Left forelimb (tissue), 1 donor: ENCODE measurements at places on chromosomes 12 and 14.

DNA sequence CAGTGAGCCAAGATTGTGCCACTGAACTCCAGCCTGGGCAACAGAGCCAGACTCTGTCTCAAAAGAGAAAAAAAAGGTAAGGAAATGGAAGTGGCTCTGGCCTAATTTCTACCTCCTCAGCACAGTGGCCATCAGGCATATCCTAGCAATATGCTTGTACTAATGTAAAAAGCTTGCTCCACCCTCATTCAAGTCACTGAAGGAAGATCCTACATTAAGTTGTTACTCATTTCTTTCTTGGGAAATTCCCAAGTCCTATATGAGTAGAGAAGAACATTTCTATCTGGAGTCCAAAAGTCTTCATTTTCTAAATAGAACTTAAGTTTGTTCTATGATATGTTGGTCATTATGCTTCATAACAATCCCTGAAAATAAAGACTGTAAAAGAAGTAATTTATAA is 67.3 kb upstream of the HOXC13 start:
- DNase-seq: no peak

- no peak for DNase-seq
These were observed 34.6 kb downstream of the RERG start for GRCh38 chr12:15186597-15186996.

- DNase-seq: no peak
These were observed 23.2 kb downstream of the HSPB8 start for GRCh38 chr12:119201789-119202543.

DNA sequence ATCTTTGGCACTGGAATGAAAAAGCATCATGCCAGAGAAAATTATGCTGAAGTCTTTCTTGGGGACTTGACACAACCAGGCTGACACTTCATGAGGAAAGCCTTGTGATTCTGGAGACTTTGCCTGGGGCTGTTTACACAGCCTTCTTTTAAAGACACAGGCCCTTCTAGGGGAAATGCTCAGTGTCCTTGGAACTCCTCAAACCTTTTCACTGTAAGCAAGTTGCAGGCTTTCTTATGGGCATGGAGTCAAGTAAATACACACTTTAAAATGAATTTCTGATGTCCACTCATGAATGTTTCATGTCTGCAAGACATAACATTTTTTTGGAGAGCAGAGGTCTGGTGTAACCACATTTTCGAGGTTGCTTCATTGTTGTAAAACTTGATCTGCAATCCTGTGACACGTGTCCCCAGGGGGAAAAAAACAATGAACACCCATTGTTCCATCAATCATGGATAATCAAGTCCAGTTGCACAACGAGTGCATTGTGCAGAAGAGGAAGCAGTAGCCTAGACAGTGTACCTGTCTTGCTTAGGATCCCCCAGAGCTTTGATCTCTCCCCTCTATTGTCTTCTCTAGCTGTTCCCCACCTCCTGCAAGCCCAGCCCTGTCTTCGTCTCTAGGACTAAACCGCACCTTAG is 155.1 kb upstream of the PRICKLE1 start:
- DNase-seq: no peak

- DNase-seq: no peak
These were observed 98.1 kb upstream of the VRK1 start for GRCh38 chr14:96698960-96699539.

DNA sequence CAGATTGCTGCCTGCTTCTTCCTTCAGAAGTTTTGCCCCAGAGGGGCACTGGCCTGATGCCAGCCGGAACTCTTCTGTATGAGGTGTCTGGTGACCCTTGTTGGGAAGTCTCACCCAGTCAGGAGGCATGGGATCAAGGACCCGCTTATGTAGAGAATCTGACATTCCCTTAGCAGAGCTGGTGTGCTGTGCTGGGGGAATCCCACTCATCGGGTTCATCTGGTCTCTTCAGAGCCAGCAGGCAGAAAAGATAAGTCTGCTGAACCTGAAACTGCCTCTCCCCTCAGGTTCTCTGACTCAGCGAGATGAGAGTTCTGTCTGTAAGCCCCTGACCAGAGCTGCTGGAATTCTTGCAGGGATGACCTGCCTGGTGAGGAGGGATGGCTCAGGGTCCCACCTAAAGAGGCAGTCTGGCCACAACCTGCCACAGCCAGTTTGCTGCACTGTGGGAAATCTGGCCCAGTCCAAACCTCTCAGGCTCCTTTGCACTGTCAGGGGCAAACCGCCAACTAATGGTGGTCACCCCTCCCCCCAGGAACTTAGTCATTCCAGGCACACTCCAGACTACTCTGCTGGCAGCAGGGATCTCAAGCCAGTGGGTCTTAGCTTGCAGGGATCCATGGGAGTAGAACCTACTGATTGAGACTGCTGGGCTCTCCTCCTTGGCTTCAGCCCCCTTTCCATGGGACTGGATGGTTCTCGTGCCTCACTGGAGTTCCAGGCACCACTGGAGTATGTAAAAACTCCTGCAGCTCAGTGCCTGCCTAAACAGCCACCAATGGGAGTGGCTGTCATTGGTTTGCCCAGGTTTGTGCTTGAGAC is 4.1 kb downstream of the CLEC2D start:
- no peak for DNase-seq

GRCh38 chr14:65789363-65789762 is 376.8 kb downstream of the FUT8 start:
- DNase-seq: no peak

DNA sequence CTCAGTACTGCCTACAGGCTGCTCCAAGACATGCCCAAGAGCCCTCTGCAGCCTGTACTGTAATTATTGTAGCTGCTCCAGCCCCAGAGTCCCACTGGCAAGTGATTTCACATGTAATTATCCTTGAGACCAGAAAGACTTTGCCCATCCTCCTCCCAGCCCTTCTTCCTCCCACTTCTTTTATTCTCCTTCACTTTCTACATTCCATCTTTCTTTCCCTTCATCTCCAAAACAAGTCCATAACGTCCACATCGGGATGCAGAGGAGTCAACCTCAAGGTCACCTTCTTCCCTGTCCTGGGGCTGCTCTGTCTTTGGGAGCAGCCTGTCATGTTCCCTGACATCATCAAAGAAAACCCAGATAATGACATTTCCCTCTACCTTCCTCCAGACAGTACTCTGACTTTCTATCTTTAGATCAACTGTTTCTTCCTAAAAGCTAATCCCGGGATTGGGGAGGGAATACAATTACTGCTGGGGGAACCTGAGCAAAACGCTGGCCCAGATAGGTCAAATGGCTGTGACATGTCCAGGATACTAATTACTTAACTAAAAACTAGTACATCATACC is 39.1 kb downstream of the SLC8A3 start:
- no peak for DNase-seq

DNA sequence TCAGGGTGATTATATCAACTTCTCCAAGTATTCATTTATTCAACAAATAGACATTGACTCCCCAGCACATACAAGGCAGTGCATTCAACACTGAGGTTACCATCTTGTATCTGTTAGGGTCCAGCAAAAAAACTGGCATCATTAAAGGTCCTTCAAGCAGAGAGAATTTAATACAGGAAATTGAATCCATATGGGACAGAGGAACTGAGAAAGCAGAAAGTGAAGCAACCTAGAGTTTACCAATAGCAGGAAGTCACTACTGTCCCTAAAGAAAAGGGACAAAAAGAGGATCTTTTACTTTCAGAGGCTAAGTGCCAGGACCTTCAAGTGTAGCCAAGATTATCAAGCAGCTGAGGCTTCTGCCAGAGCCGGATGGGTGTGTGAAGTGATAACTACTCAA is 237.8 kb upstream of the TBX3 start:
- DNase-seq: no peak

GRCh38 chr12:111410431-111411184 is 4.9 kb downstream of the SH2B3 start:
- no peak for DNase-seq

- no peak for DNase-seq
These were observed 4.8 kb downstream of the SLC8A3 start for GRCh38 chr14:70183991-70184390.

- peak; percentile 61 for DNase-seq
These were observed 112.2 kb upstream of the FKBP4 start for GRCh38 chr12:2682296-2683251.

GRCh38 chr12:130765186-130765659 is 49.1 kb upstream of the RIMBP2 start:
- DNase-seq: no peak

DNA sequence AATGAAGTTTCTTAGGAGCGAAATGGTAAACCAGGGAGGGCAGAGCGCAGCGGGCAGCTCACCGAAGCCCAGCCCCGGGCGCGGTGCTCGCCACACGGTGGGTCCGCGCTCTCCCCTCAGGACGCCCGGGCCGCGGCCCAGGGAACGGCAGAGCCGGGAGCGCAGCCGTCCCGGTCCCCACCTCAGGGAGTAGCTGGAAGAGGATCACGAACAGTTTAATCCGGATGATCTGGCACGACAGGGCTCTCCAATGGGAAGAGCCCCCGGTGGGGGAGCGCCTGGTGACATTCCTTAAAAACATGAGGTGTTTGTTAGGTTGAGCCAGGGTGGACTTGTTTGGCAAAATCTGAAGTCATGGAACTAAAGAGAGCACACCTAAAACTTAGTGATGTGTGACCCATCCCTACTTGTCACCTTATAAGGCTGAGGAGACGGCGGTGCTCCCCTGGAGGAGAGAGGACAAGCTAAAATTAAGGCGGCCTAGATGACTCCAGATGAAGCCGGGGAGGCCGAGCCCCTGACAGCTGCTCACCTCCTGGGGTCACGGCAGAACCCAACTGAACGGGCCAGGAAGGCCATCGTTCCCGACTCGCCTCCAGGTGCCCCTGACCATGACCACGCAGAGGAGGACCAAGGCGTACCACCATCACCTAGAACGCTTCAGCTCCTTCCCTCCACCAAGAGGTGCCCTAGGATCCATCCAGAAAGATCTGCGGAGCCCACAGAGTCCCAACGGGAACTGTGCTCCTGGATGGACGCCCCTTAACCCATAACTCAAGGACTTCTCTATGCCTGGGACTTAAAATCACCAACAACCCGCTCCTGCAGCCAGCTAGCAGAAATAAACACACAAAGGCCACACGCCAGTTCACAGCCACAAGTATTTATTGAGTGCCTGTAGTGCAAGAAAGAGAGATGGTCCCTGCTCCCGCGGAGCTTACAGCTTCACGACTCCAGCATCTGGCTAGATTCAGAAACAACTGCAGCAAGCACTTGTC is 866 bp upstream of the PITPNM2 start:
- DNase-seq: peak; percentile 37

DNA sequence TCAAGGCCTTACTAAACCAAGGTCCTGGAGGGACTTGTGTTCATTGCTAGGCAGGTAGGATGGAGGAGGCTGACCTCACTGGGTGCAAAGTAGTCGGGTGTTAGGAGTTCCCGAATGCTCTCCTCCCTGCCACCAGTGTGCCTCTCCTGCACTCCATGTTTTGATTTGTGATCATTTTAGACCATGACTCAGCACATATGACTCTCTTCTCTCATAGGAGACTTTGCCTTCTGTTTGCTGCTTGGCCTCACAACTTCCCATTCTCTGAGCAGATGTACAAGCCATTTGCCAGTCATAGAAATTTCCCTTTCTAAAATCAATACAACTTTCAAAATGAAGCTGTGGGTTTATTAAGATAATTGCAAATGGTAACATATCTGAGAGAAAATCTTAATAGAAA is 46.6 kb upstream of the LRIG3 start:
- DNase-seq: no peak

DNA sequence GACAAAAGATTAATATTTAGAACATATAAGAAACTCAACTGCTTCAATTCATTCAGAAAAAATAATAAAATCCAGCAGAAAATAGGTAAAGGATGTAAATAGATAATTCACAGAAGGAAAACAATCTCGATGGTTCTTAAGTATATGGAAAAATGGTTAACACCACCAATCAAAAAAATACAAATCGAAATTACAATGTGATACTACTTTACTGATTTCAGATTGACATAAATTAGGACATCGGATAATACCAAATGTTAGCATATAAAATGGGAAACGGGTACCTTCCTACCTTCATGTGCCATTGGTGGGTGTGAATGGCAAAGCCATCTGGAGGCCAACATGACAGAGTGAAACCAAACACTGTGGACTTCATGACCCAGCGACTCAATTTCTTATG is 1.6 kb upstream of the PPP4R4 start:
- no peak for DNase-seq
